Ascending aorta (tissue), 2 donors: ENCODE measurements at places on chromosomes 7 and 10. TPM values are rescaled to one million over a fixed set of nuclear protein-coding genes. Genes with fewer than 3 reads are reported as not detected.

Gene SPDYE6
- total RNA-seq, result not detected

DNA sequence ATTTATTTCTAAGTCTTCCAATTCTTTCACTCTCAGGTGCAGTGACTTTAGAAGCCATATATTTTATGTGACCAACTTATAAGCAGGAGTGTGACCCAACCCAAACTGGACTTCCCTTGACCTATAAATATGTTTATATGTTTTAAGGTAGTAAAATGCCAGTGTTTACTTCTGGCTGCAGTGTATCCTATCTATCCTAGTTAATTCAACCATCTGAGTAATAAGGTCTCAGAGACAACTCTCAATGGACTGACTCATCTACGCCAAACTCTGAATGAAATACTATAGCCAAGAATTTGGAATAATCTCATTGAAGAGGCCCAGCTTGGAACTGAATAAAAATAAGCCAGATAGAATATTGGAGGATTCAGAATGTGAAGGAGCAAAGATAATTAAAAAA, 544.5 kb upstream of the SORCS1 start:
- no peak for DNase-seq

- DNase-seq, result no peak
These were observed 6.9 kb upstream of the GOLGA7B start for GRCh38 chr10:97842656-97843280.

- no peak for DNase-seq
These were observed 567.6 kb downstream of the PTPRN2 start for GRCh38 chr7:158019726-158020705.

Gene BMPER
- total RNA-seq, result not detected

- DNase-seq, result no peak
These were observed 321.8 kb downstream of the TCERG1L start for GRCh38 chr10:130989670-130990232.
